Activated naive CD8-positive, alpha-beta T cell treated with anti-CD3 and anti-CD28 coated beads for 36 hours (primary cell): ENCODE measurements at places on chromosomes 2 and 18.

DNA sequence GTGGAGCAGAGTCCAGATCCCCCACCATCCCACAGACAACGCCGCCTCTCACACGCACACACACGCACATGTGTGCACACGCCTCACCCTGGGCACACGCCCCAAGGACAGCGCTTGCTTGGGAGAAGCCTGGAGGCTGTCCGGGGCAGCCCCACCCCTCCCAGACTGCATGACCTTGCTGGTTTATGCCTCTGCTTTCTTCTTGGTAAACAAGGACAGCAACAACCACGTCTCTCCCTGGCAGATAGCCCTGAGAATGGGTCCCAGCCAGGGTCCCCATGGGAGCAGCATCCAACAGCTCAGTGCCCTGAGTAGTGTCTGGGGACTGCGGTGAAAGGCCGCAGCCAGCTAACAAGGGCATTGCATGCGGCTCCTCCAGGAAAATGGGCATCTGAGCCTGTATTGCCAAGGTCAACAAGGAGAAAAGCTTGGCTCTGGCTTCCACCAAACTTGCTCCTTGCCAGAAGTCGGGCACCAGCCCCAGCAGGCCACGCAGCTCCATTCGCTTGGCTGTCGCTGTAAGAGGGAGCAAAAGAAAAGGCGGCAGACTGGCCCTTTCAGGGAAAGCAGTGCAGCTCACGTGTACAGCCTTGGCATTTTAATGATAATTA is 234.6 kb downstream of the EIPR1 start:
- no peaks in the 10 kb centered on the region for H3K4me1 ChIP-seq
- no peak overlapping the region for H3K27ac ChIP-seq
- no peak for DNase-seq
- no peak overlapping the region for H3K4me3 ChIP-seq
- H3K36me3 ChIP-seq: no peaks in the 10 kb centered on the region

DNA sequence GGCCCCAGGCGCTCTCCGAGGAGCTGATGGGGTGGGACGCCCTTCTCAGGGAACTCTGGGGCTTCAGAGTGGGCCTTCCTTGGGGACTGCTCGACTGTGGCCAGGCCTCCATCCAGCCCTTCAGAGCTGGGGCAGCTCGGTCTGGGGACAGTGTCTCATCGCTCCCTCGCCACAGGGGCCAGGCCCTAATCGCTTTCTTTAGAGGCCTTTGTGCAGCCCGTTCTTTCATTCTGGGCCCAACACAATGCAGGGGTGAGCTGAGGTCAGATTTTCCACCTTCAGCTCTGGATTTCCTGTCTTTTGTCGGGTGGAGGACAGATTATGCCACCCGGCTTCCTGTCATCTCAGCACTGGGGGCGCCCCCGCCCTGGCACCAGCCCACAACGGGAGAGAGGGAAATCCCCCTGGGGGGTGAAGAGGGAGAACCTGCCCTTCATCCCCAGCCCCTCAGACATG is 25.2 kb downstream of the MYCN start:
- DNase-seq: peak; percentile 69
- H3K4me1 ChIP-seq: peaks cover 48% of the 10 kb centered on the region
- peak overlapping the region; percentile 4 for H3K4me3 ChIP-seq

- no peak for DNase-seq
- no peak overlapping the region for H3K4me3 ChIP-seq
- no peaks in the 10 kb centered on the region for H3K4me1 ChIP-seq
- no peaks in the 10 kb centered on the region for H3K27me3 ChIP-seq
These were observed 95.3 kb downstream of the CCDC93 start for GRCh38 chr2:117918608-117919007.

GRCh38 chr18:42545825-42546224 is 569.7 kb downstream of the RIT2 start:
- no peak overlapping the region for H3K4me3 ChIP-seq
- DNase-seq: no peak
- H3K4me1 ChIP-seq: no peaks in the 10 kb centered on the region

- no peak overlapping the region for H3K27ac ChIP-seq
- H3K4me1 ChIP-seq: no peaks in the 10 kb centered on the region
- H3K27me3 ChIP-seq: no peaks in the 10 kb centered on the region
- no peak for DNase-seq
- no peaks in the 10 kb centered on the region for H3K36me3 ChIP-seq
- H3K4me3 ChIP-seq: no peak overlapping the region
These were observed 66.5 kb upstream of the CCDC178 start for GRCh38 chr18:33507019-33507418.

DNA sequence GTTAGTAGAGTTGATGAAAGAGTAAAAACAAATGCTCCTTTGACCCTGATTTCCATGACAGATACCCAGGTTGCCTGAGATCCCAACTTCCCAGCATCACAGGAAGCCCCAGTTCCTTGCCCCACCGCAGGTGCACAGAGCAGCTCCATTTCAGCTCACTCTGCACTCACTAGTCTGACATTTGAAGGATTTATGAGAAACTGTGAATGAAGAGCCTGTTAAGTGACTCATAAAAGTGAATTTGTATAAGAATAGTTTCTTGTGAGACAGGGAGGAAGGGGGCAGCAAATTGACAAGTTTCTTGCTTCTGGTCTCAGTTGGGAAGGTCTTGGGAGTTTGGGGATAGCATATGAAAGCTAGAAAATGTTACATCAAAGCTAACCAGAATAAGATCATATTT is 248.7 kb upstream of the ATP5MC3 start:
- no peak overlapping the region for H3K27ac ChIP-seq

GRCh38 chr2:7161501-7161900 is 244.3 kb downstream of the RNF144A start:
- no peak overlapping the region for H3K4me3 ChIP-seq
- H3K4me1 ChIP-seq: no peaks in the 10 kb centered on the region
- no peak overlapping the region for H3K27ac ChIP-seq
- peaks cover 2% of the 10 kb centered on the region for H3K36me3 ChIP-seq
- no peak for DNase-seq

DNA sequence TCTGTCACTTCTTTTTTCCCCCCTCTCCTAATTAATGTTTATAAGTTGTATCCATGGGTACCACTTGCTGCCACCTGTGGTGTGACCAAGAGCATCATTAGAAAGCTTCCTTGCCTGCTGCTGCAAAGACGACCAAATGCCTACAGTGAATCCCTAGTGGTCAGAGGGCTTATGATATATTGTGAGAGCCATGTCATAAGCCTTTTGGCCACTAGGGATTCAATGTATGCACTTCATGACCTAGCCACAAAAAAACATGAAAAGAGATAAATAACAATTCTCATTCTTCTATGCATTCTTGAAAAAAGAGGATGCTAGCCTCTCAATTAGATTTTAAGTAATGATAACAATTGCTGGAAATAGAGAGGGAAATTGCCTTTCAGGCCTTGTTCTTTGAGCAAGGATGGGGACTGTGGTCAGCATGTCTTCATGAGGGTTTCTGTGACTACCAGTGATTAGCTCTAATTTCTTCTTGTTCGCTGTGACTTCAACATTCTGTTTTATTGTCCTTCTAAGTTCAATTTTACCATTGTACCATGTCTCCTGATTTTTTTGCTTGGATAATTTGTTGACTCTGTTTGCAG is 435.3 kb downstream of the TGIF1 start:
- no peak for DNase-seq
- H3K4me1 ChIP-seq: no peaks in the 10 kb centered on the region
- H3K27ac ChIP-seq: no peak overlapping the region

GRCh38 chr18:10057894-10058791 is 144.3 kb downstream of the VAPA start:
- peaks cover 11% of the 10 kb centered on the region for H3K27me3 ChIP-seq
- H3K4me1 ChIP-seq: peaks cover 13% of the 10 kb centered on the region
- peak; percentile 25 for DNase-seq
- H3K27ac ChIP-seq: no peak overlapping the region
- no peaks in the 10 kb centered on the region for H3K36me3 ChIP-seq
